ENCODE measurements at places on chromosomes 6 and 20. TPM values are rescaled to one million over a fixed set of nuclear protein-coding genes. Genes with fewer than 3 reads are reported as not detected.

Gene SNRPB2
- 41.0 TPM for total RNA-seq

Gene TP53INP2
- 22.8 TPM for total RNA-seq

Gene SNX3
- total RNA-seq, result 167 TPM

Gene MEP1A
- not detected for total RNA-seq

Gene HLA-C
- 206 TPM for total RNA-seq

Gene HLA-DRA
- 143 TPM for total RNA-seq

Gene LY6G6F
- total RNA-seq, result not detected

Gene TNNC2
- 1.3 TPM for total RNA-seq

Gene FOXC1
- 3.1 TPM for total RNA-seq

Gene TAAR6
- not detected for total RNA-seq

Gene ZSCAN23
- 2.6 TPM for total RNA-seq

GRCh38 chr6:5905431-5906339 is 101.0 kb downstream of the NRN1 start:
- peak; percentile 96 for ATAC-seq

GRCh38 chr6:161191671-161192070 is 82.2 kb downstream of the AGPAT4 start:
- no peak for ATAC-seq

- no peak for ATAC-seq
Measured at GRCh38 chr6:138659998-138660397, 113.6 kb upstream of the CCDC28A start.

DNA sequence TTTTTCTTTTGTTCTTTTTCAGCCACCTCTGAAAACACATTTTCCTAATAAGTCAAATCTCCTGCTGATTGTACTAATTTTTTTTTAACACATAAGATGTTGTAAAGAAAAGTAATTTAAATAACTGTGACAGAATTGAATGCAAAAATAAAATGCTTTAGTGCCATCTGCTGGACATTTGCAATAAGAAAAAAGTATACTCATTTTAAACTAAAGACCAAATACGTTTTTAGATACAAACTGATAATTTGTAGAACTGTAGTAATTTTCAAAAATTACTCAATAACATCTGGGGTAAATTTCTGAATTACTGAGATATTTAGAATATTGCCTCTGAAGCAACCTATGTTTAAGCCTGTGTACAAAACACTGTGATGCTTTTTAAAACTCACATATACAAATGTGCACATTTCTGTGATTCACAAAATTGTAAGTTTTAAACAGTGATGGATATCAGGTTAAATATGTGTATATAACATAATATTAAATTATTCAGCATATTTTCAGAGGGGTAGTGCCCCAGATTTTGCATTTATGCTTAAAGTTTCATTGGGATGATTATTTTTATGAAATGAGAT is 198.7 kb downstream of the RIMS1 start:
- no peak for ATAC-seq

DNA sequence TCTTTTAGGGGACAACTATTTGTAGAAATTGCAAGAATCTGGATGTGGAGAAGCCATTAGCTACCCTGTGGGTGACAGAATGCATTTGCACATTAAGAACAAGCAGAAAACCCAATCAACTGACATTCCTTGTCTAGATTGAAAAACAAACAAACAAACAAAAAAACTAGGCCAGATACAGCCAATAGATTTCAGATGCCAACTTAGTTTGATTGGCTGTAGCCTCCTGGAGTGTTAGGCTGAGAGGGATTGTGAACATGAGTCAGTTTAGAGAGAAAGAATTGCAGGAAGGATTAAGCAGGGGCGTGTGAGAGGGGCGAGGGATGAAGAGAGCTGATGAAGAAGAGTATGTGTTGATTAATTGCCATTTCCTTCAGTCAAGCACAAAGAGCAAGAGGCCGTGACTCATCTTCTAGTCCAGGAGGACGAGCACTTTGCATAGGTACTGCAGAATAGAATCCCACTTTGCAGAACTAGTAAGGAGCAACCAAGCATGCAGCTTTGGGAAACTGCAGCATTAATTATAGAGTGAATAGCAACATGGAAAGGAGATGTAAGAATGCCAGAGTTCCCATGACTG is 188.0 kb upstream of the RAB32 start:
- no peak for ATAC-seq

GRCh38 chr6:15879371-15880261 is 216.8 kb upstream of the DTNBP1 start:
- ATAC-seq, result peak; percentile 70

DNA sequence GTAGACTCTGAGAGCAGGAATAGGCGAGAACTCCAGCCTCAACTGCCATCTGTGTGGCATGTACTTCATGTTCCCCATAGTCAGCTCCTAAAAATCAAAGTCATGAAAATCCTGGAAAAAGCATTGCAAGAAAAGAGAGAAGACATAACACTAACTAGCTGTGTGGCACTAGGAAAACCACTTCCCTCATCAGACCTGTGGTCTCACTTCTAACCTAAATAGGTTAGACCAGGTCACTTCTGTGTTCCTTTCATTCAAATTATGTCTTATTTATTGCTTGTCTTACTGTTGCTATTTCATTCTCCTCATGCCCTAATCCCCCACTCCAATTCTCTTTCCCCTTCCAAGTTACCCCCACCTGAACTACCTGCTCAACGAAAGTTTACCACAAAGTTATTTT is 70.2 kb downstream of the TNFRSF21 start:
- ATAC-seq, result no peak

GRCh38 chr6:47535316-47536225 is 58.0 kb downstream of the CD2AP start:
- no peak for ATAC-seq

DNA sequence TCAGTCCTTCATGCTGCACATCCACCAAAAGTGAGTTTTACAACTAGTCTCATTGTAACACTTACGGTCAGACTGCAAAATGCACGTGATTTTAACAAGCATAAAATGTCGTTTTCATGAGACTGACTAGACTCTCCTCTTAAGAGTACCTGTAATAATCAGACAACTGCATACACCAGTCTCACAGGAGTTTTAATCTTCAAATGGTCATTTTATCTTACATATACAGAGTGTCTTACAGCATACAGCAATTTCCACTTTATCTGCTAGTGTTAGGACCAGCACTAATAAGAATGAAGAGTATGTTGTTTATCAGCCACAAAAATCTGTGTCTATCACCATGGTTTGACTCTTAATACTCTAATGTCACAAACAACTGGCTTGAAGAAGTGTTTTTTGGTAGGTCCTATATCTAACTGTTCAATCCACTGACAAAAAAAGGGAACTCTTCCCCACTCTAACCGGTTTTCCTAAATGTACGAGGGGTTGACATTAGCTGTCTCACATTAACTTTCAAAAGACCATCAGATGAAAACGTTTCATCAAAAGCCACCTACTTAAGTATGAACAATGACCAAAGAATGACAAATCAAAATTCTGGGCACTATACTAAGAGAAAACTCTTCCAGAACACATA is 1.5 kb upstream of the ASF1A start:
- ATAC-seq, result no peak

DNA sequence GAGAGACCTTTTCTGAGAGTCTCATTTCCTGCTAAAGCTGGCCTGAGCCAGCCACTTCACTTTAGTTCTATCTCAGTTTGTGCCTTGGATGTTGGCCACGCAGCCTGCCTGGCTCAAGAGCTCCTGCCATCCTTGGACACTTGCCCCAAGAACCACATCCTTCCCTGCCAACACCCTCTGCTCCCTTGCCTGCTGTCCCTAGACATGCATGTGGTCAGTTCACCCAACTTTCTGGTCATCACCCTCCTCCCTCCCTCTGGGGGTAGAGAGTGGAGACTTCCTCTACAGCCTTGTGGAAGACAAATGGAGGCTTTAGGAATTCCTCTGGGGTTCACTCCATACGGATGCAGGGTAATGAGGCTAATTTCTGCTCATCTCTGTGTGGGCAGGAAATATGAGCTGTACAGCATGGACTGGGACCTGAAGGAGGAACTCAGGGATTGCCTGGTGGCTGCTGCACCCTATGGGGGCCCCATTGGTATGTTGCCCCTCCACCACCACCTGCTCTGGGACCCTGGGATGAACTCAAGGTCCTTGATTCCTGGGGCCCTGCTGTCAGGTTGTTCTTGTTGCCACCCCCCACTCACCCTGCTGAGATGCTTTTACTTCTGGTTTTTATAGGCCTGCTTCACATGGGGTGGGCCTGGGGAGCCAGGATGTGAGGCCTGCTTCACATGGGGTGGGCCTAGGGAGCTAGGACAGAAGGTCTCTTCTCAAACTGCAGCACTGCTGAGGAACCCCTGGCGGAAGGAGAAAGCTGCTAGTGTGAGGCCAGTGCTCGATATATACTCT is 13.8 kb upstream of the PTPRA start:
- no peak for ATAC-seq

- no peak for ATAC-seq
Measured at GRCh38 chr6:32192608-32193039, at the start of gene GPSM3. Gene GPSM3 (minus strand): TSS chr6:32192643. CDS start chr6:32192513, 130 bp downstream.

GRCh38 chr20:48463096-48463720 is 364.6 kb downstream of the PREX1 start:
- no peak for ATAC-seq

- ATAC-seq, result no peak
Measured at GRCh38 chr6:41963371-41963770, 21.8 kb upstream of the CCND3 start.

GRCh38 chr6:141097471-141097870 is 1035.3 kb upstream of the GJE1 start:
- ATAC-seq, result no peak

GRCh38 chr6:12442455-12442854 is 152.3 kb downstream of the EDN1 start:
- ATAC-seq, result no peak

- ATAC-seq, result no peak
Measured at GRCh38 chr6:27886073-27886472, 26.1 kb downstream of the OR2B2 start.

DNA sequence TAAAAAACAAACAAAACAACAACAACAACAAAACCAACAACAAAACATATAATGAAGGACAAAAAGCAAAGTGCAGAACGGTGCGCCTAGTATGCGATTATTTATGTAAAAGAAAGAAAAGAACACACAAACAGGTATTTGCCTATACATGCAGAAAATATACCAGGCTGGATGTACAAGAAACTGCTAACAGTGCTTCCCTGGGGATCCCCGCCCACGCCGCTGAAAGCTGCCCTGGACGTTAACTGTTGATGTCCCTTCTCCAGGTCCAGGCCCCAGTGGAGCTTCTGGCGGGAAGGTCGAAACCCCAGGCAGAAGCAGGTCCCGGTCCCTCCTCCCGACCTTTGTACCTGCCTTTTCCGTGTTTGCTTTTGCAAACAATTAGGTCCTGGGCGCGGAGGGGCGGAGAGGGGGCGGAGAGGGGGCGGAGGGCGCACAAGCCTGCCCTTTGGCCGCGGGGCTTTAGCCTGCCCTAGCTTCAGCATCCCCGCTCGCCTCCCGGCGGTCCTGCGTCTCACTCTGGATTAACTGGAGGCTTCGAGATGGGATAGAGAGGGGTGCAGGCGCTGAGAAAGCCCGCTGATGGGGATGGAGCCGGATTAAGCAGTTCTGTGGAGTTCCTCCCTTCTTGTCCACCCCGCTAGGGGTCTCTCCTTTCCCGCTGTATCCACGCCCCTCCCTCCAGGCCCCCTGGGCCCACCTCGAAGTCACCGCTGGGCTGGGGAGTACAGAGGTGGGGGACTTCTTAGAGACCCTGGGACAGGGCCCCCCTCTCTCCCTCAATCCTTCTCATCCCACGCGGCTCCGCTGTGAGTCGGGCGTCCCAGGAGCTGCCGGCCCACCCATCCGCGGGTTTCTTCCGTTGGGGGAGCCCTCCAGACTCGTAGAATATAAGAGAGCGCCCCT is 8.2 kb upstream of the AHCY start:
- no peak for ATAC-seq

All from gastroesophageal sphincter (tissue), 4 donors.